ENCODE measurements at places on chromosomes 12 and 14.

GRCh38 chr12:69834147-69834546 lies 9.1 kb downstream of the MYRFL start:
- DNase-seq, result no peak

DNA sequence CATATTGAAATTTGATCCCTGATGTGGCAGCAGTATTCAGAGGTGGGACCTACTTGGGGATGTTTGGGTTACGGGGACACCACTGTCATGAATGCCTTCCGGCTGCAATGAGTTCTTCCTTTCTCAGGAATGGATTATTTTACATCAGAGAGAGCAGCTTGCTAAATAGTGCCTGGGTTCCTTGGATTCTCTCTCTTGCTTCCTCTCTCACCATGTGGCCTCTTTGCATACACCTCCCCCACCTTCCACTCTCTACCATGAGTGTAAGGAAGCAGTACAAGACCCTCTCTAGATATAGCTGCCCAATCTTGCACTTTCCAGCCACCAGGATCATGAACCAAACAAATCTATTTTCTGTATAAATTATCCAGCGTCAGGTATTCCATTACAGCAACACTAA lies 15.4 kb upstream of the SCAF11 start:
- DNase-seq, result no peak

DNA sequence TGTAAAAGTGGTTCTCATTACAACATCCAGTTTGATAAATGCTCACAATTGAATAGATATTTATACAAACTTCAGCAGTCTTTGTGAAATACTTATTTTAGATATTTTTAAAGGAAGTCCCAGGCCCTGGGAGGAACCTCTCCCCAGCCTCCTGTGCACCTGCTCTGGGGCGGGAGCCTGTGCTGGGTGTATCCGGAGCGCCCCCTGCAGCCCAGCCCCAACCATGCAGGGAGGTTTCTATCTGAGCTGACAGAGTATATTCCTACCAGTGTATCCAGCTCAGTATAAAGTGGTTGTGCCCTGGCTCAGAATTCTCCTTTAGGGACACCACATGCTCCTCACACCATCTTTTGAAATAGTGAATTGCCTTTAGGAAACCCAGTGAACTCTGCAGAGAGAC lies 851.8 kb downstream of the TMEM121 start:
- no peak for DNase-seq

GRCh38 chr14:83253870-83254269 lies 1720.2 kb upstream of the SEL1L start:
- no peak for DNase-seq

DNA sequence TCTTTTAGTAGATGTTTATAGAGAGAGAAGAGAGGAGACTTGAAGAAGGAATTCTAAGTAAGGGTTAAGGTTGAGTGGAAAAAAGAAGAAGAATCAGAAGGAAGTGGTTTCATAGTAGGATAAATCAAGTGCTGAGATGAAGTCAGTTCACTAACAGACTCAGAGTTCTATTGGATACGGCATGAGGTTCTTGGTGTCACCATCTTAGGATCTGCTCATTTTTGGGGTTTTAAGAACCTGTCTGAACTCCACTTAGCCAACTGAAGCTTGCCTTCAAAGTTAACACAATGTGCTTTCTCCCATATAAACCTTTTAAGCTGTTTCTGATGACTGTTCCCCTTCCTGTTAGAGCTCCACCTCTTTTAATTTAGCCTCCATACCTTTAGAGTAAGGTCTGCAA lies 152.6 kb downstream of the PRKCH start:
- DNase-seq, result no peak

DNA sequence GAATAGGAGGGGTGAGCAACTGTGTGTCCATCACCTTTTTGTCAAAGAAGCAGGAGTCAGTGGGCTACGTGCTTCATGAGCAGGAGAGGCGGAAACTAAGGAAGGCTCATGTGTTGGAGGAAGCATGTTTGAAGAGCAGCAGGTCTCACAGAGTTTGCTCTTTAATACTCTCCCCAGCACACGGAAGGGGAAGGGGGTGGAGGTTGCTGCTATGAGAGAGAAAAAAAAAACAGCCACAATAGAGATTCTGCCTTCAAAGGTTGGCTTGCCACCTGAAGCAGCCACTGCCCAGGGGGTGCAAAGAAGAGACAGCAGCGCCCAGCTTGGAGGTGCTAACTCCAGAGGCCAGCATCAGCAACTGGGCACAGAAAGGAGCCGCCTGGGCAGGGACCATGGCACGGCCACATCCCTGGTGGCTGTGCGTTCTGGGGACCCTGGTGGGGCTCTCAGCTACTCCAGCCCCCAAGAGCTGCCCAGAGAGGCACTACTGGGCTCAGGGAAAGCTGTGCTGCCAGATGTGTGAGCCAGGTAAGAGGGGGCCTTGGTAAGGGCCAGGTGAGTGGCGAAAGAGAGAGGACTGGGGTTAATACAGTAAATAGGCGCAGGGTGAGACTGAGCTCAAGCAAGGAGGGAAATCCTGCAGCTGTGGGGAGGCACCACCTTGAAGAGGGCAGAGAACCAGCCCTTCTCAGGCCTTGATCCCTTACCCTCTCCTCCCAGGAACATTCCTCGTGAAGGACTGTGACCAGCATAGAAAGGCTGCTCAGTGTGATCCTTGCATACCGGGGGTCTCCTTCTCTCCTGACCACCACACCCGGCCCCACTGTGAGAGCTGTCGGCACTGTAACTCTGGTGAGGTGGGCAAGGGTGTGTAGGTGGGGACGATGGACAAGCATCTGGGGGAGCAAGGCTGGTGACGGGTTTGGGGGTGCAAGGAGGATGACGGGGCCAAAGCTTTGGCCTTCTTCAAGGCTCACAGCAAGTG lies at the start of gene CD27:
Gene CD27 (plus strand): TSS at position 252 of the 985 bp plus-strand sequence. CDS start 141 bp downstream, at position 393.
- no peak for DNase-seq
